ENCODE measurements at places on chromosomes 5 and 9.
A peak's percentile ranks its signal among the peaks of the same experiment; 100 is the strongest.

DNA sequence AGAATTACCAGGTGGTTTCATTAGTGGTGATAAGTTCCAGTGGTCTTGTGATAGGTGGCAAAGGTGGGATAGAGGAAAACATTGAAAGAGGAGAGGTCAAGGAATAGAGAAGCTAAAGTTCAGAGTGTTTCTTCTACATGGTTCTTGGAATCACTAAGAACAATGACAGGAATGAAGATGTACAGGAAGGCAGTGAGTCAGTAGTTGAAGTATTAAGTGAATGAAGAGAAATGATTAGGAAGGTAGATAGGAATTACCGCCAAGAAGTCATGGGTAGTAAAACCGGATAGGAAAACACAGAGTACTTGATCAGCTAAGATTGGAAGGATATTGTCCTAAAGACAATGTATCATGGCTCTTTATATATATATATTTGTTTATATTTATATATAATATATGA lies 37.9 kb upstream of the RASA1 start:
- DNase-seq, result no peak

DNA sequence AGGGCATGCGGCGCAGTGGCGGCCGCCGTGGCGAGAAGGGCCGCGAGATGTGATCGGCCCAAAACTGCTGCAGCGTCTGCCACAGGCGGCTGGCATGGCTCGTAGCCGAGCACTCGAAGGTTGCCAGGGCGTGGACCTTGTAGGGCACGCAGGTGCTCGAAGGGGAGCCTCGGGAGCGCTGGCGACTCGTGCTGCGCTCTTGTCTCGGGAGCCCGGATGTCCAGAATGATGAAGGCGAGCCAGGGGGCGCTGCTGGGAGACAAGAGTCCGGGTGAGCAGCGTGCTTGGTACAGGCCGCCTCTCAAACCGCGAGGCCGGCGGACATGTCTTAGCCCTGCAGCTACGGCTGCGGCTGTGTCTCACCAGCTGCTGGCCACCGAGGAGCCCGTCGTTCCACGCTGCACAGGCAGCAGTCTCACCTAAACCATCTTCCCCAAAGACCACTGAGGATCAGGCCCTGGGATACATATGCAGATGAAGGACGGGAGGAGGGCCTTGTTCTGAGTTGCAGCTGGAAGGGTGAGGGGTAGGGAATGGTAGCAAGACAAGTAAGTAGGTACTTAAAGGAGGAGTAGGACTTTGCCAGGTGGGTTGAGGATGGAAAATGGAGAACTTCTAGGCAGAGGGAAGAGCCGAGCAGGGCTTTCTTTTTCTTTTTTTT lies 1.7 kb downstream of the CBY3 start:
- peak; percentile 56 for DNase-seq

- DNase-seq, result peak; percentile 16
These were observed 47.3 kb downstream of the S1PR3 start for GRCh38 chr9:89038382-89039103.

DNA sequence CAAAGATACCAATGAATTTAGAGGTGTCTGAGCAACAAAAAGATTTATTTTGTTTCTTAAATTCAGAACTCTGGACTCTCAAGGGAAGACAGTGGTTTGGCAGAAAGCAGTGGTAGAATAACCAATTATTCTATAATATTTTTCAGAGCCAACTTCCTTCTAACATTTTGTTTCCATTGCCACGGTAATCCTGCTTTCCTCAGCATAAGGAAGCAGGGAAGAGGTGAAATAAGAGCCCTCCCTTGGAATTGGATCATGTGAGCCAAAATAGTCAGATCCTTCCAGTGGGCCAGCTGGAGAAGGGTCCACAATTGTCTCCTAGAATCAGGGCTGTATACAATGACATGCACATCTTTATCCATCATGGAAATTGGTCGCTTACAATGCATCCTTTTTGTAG lies 130.0 kb upstream of the MAP1B start:
- no peak for DNase-seq

DNA sequence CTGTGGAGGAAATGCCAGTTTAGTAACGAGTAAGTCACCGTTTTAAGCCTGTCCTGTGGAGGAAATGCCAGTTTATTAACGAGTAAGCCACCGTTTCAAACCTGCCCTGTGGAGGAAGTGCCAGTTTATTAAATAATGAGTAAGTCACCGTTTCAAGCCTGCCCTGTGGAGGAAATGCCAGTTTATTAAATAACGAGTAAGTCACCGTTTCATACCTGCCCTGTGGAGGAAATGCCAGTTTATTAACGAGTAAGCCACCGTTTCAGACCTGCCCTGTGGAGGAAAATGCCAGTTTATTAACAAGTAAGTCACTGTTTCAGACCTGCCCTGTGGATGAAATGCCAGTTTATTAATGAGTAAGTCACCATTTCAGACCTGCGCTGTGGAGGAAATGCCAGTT lies 18.9 kb upstream of the PDCD6 start:
- no peak for DNase-seq

- no peak for DNase-seq
These were observed 198.6 kb upstream of the SH3GL2 start for GRCh38 chr9:17380126-17380861.

- DNase-seq, result no peak
These were observed 1.2 kb downstream of the ST8SIA4 start for GRCh38 chr5:100901821-100902341.
